ENCODE measurements at places on chromosomes 5 and 9.

- DNase-seq: no peak
Observed at GRCh38 chr9:1538301-1538700, 476.8 kb upstream of the SMARCA2 start.

DNA sequence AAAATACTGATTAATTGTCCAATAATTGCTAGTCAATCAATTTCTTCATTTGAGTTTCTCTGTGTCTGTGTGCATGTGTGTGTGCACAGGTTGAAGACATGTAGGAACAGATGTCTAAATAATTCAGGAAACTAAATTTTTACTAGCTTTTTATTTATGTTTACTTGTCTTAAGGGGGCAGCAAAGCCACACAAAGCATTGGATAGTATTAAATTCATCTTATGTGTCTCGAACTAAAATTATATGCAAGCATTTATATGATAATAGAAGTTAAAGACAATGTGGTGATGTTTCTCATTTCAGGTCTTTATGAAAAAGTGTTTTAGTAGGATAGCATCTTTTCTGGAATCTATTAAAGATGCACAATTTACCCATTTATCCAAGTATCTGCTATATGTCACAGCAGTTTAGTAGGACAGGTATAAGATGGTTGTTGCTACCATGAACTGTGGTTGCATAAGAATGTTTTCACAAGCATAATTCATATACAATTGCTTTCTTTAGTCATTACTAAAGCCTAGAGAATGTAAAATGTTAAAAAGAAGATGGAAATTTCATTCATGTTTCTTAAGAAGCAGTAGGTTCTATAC, 784.6 kb upstream of the NUDT12 start:
- no peak for DNase-seq

GRCh38 chr5:89396278-89396954, 513.4 kb upstream of the MEF2C start:
- no peak for DNase-seq

- no peak for DNase-seq
Observed at GRCh38 chr5:1500411-1501091, 23.2 kb downstream of the LPCAT1 start.

DNA sequence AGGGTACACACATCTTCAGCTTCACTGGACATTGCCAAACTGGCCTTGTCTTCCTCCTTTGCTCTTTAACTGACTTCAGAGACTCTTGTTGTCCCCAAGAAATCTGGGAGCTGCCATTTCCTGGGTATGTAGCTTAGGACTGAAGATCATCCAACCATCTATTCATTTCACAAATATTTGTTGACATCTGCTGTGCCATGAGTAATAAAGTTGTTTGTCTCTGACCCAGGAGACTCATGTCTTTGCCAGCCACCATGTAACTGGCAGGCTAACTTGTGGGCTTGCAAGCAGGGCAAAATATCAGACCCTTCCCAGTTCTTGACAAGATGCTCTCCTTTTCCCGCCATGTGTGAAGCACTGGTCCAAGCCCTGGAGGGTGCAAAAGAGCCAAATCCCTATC, 17.1 kb upstream of the TOR1B start:
- DNase-seq: no peak

DNA sequence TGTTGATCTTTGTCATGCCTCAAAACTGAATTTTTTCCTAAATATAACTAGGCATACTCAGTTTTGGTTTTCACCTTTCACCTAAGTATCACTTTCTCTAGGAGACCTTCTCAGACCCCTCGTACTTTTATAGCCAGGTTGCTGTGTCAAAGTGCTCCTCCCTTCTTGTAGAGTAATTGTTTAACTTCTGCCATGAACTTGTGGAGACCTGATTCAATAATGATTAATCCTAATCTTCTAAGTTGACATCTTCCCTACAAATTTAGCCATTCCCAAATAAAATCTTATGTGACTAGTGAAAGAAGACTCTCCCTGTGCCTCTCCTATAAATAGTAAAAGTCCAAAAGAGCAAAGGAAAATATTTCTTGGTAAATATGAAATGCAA, 159.8 kb downstream of the SPATA31D1 start:
- no peak for DNase-seq

DNA sequence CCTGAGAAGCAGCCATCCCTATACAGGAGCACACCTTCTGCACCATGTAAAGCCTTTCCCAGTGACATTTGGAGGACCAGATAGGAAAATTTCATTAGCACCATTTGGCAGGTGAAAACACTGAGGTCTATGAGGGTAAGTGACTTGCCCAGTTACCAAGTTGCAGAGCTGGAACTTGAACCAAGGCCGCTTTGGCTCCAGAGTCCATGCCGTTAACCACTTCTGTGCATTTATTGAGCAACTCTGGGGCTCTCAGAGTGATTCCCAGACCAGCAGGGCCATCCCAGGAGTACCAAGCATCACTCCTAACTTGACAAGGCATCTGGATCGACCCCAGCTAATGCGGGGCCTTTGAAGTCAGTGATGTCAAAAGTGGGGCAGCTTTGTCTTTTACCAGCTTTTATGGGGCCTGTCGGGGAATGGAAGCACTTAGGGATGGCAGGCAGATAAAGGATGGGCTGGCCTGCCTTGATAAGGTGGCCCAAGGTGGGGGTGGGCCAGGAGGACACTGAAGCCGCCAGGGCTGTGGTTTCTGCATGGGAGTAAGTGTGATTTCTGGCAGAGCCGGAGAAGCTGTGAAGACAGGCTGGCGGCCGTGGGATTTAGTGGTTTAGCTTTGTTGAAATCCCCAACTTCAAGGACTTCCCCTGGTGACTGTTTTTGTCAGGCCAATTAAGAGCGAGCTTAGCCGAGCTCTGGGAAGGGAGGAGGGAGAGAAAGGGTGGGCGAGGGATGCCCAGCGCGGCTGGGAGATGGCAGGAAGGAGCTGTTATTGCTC, 127.3 kb downstream of the MACROH2A1 start:
- DNase-seq: no peak

GRCh38 chr5:31231177-31231838, 37.8 kb downstream of the CDH6 start:
- no peak for DNase-seq

GRCh38 chr9:121217609-121218292, 16.1 kb upstream of the RAB14 start:
- DNase-seq: no peak

DNA sequence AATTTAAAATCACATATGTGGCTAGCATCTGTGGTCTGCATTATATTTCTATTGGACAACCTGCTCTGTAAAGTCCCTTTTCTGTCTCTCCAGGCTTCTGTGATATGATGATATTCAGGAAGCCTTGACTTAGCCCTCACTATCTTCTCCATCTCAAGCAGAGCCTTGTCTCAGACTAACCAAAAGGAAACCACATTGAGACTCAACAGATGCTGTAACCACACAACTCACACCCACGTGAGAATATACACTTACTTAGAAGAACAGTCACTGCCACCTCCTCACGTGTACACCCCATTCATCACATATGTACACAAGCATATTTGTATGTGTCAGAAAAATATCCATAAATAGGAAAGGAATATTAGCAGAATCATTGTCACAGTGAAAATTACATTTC, 33.6 kb downstream of the HTR4 start:
- no peak for DNase-seq

GRCh38 chr5:146632620-146633322, 116.8 kb upstream of the GPR151 start:
- DNase-seq: no peak

GRCh38 chr9:87783180-87783579, 57.3 kb downstream of the CTSL start:
- DNase-seq: peak; percentile 41

GRCh38 chr5:114055318-114056184, 306.3 kb upstream of the KCNN2 start:
- DNase-seq: no peak

GRCh38 chr5:40842351-40842750, 1.2 kb downstream of the CARD6 start:
- no peak for DNase-seq

DNA sequence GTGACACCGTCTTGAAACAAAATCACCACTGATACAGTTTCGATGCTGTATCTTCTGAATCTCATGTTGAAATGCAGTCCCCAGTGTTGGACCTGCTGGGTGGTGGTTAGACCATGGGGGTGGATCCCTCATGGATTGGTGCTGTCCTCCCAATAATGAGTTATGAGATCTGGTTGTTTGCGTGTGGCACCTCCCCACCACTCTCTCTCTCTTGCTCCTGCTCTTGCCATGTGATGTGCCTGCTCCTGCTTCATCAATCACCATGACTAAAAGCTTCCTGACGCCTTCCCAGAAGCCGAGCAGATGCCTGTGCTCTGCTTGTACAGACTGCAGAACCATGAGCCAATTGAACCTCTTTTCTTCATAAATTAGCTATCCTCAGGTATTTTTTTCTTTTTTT, 15.2 kb upstream of the C5orf15 start:
- DNase-seq: no peak

GRCh38 chr5:42656651-42657015, 100.0 kb upstream of the CCDC152 start:
- no peak for DNase-seq

DNA sequence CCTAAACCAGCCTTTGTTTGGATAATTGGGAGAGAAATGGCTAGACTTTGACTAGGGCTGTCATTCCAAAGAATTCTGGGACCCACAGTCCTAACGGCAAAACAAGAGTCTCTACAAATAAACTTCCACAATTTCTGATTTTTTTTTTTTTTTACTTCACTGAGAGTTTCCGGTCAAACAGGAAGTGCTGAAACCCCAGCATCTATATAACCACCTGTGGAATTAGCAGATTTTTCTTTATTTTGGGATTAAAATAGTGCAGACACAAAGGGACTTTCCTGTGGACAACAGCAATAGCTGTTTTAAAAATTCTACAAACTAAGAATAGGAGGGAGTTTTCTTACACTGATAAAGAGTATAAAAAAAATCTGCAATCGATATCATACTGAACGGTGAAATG, 157.4 kb downstream of the ARSB start:
- DNase-seq: no peak

- no peak for DNase-seq
Observed at GRCh38 chr9:77543131-77543822, 104.8 kb downstream of the GNA14 start.

- no peak for DNase-seq
Observed at GRCh38 chr9:88809355-88810161, 181.7 kb upstream of the S1PR3 start.

DNA sequence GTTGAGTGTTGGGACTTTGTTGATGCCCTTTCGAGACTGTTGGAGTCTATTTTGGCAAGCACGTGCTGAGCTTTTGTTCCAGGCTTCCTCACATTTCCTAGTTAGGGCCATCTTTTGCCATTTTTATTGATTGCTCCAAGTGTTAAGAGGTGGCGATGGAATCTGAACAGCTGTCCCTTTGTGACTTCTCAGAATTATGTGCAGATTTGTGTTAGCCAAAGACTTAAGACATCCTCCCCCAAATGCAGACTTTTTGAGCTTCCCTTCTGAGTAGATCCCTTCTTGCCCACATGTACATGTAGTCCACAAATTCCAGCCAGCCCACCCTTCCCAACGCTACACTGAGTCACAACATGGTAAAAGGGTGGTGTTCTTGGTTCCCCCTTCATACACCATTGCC, 59.2 kb downstream of the SPIN1 start:
- no peak for DNase-seq

DNA sequence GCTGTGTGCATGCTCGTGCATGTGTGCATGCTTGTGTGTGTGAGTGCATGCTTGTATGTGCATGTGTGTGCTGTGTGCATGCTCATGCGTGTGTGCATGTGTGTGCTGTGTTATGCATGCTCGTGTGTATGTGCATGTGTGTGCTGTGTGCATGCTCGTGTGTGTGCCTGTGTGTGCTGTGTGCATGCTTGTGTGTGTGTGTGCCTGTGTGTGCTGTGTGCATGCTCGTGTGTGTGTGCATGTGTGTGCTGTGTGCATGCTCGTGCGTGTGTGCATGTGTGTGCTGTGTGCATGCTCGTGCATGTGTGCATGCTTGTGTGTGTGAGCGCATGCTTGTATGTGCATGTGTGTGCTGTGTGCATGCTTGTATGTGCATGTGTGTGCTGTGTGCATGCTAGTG, 30.3 kb upstream of the SH3PXD2B start:
- no peak for DNase-seq

DNA sequence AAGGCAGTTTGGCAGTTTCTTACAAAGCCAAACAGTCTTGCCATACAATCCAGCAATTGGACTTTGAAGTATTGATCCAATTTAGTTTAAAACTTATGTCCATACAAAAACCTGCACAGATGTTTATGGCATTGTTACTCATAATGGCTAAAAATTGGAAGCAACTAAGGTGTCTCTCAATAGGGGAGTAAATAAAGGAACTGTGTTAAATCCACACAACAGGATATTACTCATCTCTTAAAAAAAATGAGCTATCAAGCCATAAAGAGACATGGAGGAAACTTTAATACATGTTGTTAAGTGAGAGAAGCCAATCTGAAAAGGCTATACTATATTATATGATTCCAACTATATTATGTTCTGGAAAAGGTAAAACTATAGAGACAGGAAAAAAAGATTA, 313.6 kb upstream of the CD180 start:
- no peak for DNase-seq

DNA sequence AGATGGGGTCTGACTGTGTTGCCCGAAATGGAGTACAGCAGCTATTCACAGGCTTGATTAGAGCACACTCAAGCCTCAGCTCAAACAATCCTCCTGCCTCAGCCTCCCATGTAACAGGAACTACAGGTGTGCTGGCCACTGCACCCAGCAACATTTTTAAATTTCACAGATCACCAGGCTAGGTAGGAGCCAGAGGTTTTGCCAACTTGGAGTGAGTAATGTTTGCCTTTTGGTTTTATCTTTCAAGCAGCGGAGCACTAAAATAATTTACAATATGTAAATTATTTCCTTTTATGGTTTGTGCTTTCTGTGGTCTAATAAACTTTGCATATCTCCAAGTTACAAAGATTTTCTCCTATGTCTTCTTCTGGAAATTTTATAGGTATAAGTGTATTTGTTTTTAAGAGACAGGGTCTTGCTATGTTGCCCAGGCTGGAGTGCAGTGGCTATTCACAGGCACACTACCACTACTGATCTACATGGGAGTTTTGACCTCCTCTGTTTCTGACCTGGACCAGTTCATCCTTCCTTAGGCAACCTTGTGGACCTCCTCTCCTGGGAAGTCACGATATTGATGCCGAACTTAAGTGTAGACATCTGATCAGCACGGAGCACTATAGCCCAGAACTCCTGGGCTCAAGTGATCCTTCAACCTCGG, 67.2 kb upstream of the SUSD1 start:
- no peak for DNase-seq

DNA sequence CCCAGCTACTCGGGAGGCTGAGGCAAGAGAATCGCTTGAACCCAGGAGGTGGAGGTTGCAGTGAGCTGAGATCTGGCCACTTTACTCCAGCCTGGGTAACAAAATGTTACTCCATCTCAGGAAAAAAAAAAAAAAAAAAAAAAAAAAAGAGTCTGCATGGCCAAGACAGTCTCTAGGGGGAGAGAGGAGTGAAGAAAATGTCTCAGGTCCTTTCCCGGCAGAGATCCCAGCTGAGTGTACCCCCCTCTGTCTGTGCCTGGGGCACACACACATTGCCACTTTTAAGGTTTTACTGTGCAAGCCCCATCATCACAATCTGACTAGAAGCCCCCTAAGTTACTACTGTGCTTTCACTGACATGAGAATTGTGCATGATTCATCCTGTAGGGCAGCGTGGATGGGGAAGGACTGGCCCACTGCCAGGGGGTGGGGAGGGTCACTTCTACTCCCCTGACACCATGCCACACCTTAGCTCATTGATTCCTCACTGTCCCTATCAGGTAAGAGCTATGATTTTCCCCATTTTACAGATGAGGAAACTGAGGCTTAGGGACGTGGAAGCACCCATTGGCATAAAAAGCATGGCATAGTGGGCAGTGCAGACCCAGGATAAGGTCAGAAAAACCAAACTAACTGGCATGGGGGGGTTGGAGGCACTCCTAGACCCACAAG, 102.3 kb upstream of the LARP1 start:
- DNase-seq: no peak

- DNase-seq: no peak
Observed at GRCh38 chr5:168992016-168992415, 308.9 kb downstream of the SLIT3 start.

Measured in HL-60 (cell line).